GM06990 (cell line): ENCODE measurements at places on chromosomes 2 and 18.

DNA sequence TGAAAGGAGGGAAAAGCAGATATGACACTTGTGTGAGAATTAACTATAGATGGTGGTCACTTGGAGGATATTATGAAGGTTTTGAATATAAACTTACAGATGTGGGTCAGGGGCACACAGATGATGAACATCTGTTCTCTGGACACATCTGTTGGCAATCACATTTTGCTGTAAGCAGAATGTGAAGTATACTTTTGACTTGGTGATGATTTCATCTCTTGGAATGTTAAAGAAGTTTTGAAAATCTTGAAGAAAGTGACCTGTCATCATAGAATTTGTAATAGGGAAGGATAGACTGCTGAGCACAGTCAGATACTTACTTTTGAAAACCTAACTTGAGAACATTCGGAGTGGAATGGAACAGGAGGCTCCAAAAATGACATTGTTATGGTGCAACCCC lies 40.2 kb downstream of the PIKFYVE start:
- no peak for DNase-seq

DNA sequence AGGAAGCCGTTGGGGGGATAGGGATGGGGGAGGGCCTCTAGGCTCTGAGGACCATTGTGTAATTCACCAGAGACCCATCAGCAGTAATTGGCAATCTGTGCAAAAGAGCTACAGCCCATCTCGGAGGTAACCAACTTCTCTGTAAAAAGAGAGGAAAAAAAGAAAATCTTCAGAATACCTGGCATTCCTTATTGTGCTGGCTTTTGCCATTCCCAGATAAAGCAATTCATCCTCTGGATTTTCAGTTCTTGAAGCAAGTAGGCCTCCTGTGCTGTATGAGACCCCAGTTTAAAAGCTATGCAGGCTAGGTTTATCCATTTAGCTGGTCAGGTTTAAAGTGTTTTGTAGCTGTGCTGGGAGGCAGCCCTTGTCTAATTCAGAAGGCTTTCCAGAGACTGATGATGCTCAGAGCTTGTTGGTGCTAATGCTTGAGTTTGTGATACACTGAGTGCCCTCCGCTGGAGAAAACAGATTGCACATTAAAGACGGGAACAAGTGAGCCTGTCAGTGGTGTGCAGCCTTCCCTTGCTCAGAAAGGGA lies at the start of gene LRRTM4:
Gene LRRTM4 (minus strand): TSS at position 446 of the 540 bp plus-strand sequence.
- DNase-seq = no peak

- DNase-seq = no peak
Measured at GRCh38 chr18:45913276-45913675, 53.9 kb downstream of the EPG5 start.

DNA sequence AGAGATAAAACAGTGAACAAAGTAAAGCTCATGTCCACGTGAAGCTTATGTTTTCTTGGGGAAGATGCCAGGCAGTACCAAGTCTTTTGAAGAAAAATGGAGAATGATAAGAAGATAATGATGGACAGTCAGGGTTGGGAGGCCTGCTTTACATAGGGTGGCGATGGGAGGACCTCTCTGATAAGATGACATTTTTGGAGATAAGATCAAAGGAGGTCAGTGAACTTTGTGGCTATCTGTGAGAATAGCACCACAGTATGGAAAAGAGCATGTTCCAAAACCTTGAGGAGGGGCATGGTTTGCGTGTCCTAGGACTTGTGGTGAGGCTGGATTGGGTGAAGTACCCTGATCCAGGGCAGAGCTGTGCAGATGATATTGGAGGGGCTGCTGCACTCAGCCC lies 461.7 kb upstream of the NRP2 start:
- DNase-seq = no peak

GRCh38 chr18:57301573-57302559 lies 50.5 kb upstream of the ST8SIA3 start:
- DNase-seq = no peak
